Stimulated activated CD8-positive, alpha-beta memory T cell treated with anti-CD3 and anti-CD28 coated beads, Interleukin-4, amount 100 ng/mL, for 48 hours (primary cell): ENCODE measurements at places on chromosomes 6 and 20.

DNA sequence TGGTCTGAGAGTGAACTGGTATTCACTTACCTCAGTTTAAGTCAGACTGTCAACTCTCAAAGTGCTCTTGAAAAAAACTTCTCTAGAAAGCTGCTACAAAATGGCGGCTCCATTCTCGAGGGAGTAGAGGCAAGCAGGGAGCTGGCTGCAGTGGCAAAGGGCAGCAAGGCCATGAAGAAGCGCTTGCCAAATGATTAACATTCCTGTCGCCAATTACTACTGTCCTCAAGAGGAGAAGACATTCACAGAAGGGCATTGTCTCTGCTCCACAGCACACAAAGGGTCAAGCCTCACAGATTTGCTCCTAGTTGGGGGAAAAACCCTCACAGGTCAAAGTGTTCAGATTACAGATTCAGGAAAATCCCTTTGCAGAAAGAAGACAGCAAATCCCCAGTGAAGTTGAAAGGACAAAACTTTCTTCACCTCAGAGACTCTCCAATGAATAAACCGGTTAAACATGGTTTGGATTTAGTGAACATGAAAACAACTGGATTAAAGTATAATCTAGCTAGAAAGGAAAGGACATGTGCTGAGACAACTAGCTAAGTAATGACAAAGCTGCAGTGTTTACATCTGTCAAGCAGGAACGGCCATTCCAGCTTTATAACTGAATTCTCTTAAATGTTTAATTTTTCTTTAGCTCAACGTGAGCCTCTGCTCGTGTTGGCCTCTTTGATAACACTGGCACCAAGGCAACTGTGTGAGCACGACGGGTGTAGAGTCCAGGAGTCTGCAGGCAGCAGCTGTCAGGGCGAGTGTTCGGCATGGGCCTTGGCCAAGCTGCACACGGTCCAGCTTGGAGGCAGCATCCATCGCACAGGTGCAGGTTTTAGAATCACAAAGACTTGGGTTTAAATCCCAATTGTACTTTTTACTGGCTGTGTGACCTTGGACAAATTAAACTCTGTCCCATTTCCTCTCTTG is 37.6 kb downstream of the NR2E1 start:
- DNase-seq: no peak

GRCh38 chr20:49690899-49691620 is 22.6 kb downstream of the B4GALT5 start:
- DNase-seq: no peak

DNA sequence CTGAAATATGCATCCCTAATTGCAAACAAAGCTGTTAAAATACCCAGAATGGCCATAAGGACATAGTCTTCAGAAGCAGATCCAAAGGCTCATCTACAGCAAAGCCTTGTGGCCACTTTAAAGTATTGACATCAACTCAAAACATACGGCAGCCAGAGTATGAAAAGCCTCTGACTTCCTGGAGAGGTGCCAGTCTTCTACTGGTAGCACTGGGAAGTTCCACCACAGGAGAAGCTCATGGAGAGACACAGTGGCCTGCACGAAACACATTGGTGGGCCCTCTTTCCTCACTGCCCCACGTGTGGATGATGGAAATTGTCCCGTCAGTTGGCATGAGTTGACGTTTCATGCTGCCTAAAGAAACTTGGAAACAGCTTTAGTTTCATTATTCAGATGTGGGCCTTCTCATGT is 202.6 kb upstream of the HEY2 start:
- no peak for DNase-seq

GRCh38 chr20:62409931-62410745 is 3.1 kb upstream of the CABLES2 start:
- peak; percentile 62 for DNase-seq

GRCh38 chr6:116561377-116562018 is 7.9 kb downstream of the CALHM4 start:
- peak; percentile 81 for DNase-seq

DNA sequence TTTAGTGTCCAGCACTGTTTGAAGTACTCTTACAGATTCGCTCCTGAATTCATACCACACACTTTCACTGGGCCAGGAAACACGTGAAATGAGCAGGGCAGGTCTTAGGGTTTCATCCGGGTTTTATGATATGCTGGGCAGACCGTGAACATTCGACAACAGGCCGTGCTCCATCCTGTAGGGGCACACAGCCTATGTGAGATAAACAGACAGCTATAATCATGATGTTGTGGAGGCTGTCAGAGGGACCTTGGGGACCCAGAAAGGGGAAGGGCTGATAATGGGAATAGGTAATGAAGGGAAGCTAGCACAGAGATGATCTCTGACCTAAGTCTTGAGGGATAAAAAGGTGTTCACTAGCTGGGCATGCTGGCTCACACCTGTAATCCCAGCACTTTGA is 110.4 kb downstream of the RIN2 start:
- DNase-seq: no peak

GRCh38 chr6:42294759-42295158 is 77.1 kb upstream of the MRPS10 start:
- no peak for DNase-seq

DNA sequence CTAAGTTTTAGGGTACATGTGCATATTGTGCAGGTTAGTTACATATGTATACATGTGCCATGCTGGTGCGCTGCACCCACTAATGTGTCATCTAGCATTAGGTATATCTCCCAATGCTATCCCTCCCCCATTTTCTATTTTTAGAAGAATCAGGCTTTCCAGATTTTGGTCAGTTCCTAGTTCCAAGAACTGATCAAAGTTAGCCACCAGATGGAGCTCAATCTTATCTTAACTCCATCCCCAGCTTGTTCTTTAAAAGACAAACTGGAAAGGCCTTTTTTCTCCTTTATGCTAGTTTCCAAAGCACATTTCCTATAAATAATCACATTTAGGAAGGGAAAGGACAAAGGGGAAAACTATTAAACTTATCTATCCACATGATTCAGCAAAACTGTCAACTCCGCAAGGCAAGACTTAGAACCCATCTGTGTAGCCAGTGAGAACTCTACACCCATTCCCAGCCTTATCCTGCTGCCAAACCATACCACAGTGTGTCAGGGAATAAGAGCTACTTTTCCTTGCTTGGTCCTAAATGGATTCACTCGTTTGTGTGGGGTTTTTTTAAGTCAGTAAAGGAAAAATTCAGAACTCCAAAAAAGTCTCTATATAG is 22.8 kb upstream of the KHDC1 start:
- DNase-seq: no peak

DNA sequence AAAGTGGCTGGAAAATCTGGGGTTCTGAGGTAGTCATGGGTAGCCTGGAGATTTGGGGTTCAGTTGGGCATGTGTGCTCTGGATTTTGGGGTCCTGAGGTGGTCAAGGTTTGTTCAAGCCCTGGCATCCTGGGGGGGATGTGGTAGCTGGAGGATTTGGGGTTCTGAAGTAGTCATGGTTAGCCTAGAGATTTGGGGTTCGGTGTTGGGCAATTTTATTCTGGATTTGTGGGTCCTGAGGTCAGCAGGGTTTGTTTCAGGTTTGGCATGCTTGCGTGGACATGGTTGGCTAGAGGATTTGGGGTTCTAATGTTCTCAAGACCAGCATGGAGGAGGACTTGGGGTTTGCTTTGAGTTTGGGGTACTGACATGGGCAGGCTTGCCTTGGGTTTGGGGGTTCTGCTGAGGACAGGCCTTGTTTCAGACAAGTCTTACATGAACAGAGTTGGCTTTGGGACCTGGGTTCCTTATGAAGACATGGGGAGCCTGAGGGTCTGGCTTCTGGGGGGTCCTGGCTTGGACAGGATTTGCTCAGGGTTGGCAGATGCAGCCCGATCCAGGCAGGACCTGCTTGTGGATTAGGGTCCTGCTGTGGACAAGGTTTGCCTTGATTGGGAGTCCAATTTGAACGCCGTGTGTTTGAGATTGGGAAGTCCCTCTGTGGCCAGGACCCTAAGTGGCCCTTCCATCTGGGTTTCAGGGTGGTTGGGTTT is 906 bp downstream of the ANKRD60 start:
- DNase-seq: no peak

GRCh38 chr6:134698228-134698627 is 251.7 kb downstream of the ALDH8A1 start:
- DNase-seq: no peak

DNA sequence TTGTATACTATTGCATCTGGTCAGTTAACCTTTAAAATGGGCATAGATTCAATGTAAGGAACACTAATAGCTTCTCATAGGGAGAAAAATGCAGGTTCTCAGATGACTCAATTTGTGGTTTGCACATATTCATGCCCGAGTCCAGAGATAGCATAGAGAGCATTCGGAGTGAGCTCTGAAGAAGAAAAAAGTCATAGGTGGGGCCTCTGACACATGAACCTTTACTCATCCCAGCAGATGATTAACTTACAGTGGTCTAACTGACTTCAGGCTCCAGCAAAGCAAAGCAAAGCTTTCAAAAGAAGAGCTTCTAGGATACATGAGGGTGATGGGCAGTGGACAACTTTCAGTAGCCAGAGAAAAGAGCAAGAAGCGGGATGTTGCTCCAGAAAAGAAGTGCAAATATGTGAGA is 55.3 kb upstream of the BTN3A2 start:
- no peak for DNase-seq

DNA sequence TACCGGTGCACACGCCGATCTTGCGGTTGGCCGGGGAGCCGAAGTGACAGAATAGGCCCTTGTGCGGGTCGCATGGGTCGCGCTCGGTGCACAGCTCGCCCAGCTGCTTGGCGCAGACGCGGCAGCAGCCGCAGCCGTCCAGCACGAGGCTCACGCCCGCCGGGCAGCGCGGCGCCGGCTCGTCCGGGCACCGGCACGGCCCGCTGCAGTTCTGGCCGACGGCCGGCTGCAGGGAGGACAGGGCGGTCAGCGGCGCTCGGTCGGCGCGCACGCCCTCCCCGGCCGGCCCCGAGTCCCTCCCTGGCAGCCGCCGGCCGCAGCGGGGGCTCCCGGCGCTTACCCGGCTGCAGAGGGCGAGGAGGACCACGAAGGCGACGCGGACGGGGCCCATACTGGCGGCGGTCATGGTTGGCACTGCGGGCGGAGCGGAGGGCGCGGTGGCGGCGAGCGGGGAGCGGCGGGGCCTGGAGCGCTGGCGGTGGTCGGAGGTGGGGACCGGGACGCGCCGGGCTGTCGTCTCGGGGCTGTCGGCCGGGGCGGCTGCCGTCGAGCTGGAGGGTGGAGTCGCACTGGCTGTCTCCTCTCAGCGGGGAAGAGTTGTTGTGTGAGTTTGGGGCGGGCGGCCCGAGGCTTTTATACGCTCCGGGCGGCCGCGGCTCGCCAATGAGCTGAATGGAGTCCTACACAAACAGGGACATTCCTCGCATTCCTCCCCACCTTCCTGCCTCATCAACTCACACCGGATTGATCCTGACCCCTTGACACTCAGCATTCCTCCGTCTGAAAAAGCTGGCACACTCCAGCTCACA is at the start of gene CCN2:
TSS of gene CCN2 (minus strand) at position 606 of the 809 bp plus-strand sequence. CDS start at position 406, 200 bp downstream.
- peak; percentile 25 for DNase-seq

GRCh38 chr6:139641376-139641775 is 266.9 kb upstream of the CITED2 start:
- no peak for DNase-seq

DNA sequence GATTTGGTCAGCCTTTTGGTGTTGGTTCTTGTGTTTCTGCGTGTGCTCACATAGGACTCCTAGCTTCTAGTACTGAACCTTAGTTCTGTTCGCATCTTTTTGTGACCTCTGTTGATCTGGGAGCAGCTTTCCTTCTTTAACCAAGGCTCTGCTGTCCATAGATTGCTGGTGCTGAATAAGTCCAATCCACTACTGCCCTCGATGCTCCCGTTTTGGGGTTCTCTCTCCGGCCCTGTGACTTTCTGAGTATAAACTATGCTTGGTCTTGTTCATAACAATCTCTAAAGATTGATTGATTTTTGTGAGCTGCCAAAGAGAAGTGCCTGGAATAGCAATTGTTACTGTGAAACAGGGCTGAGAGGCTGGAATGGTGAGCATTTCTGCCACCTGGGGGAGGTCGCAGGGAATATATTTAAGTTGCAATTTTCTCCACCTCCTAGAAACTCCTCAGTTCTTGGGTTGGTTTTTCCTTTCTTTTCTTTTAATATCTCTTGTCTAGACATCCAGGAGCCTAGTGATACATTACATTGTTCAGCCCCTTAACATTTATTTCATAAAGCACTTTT is 422.9 kb upstream of the CHD6 start:
- no peak for DNase-seq

DNA sequence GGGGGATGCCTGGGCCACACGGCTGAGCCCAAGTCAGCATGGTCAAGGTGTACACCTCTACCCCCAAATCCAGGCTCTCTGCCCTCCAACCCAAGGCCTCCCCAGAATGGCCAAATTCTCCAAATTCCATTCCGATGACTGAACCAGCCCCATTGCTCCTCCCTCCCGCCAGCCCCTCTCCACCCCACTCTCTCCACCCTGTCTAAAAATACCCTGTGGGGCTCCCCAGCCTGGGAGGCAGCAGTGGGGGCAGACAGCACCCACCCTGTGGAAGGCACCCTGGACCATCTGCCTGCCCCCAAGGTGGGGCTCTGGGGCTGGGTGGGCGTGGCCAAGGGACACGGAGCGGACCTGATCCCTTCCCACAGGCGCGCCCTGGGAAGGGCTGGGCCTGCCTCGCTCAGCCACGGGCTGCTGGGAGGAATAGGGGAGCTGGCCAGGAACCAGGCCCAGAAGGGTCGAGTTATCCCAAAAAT is 11.4 kb downstream of the TEAD3 start:
- no peak for DNase-seq

DNA sequence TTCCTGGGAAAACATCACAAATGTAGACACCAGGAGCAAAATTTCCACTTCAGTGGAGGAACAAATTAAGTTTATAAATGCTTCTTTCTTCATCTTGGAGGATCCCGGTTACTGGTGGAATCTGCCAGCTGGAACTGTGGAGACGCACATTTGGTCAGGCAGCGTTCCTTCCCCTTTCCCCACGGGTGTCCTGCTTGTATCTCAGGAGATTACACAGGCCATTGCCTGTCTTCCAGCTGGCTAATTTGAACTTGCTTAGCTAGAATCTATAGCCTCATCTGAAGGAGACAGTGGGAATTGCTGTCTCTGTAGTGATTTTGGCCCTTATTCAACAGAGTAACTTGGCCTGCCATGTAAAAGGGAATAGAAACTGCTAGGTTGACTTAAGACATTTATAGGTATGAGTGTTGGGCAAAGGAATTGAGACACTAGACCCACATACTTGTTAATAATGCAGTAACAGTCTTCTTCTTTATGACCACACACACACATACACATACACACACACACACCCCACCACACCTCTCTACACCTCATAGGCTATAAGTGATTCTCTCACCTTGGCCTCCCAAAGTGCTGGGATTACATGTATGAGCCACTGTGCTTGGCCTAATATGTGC is 34.4 kb downstream of the TSBP1 start:
- no peak for DNase-seq

DNA sequence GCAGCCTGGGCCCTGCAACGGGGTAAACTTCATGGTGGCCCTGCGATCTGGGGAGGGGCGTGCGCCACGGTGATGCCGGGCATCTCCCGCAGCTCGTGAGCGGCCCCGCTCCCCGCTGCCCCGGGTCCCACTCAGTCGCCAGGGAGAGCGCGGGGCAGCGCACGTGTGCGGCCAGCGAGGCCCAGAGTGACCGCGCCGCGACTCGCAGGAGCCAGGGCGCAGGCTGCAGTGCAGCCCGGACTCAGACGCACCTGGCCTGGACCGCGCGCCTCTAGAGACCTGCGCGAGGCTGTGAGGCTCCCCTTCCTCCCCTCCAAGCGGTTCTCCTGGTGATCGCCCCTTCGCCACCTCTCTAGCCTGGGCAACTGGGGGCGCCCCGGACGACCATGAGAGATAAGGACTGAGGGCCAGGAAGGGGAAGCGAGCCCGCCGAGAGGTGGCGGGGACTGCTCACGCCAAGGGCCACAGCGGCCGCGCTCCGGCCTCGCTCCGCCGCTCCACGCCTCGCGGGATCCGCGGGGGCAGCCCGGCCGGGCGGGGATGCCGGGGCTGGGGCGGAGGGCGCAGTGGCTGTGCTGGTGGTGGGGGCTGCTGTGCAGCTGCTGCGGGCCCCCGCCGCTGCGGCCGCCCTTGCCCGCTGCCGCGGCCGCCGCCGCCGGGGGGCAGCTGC is 652 bp downstream of the BMP6 start:
- DNase-seq: no peak
